CD4-positive, alpha-beta memory T cell (primary cell): ENCODE measurements at places on chromosomes 2 and 18. TPM values are rescaled to one million over a fixed set of nuclear protein-coding genes. Genes with fewer than 3 reads are reported as not detected.
A peak's percentile ranks its signal among the peaks of the same experiment; 100 is the strongest.

GRCh38 chr2:190255676-190256075 lies 64.0 kb downstream of the HIBCH start:
- H3K36me3 ChIP-seq: peaks cover 4% of the 10 kb centered on the region
- H3K27ac ChIP-seq: no peak overlapping the region
- DNase-seq: no peak
- no peaks in the 10 kb centered on the region for H3K27me3 ChIP-seq
- no peaks in the 10 kb centered on the region for H3K4me1 ChIP-seq

GRCh38 chr2:109609352-109610024 lies 4.3 kb downstream of the SEPTIN10 start:
- no peaks in the 10 kb centered on the region for H3K4me1 ChIP-seq
- no peaks in the 10 kb centered on the region for H3K36me3 ChIP-seq
- no peak for DNase-seq
- H3K27ac ChIP-seq: no peak overlapping the region

DNA sequence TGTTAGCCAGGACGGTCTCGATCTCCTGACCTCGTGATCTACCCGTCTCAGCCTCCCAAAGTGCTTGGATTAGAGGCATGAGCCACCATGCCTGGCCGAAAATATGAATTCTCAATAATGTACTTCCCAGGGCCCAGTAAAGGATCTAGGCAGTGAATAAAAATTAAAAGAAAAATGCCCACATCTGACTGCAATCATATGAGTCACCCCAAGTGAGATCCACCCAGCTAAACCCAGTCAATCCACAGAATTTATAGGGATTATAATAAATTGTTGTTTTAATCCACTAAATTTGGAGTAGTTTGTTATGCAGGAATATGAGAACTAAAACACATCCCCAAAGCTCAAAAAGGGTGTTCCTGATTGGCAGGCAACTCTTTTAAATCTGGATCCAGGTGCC lies 93.5 kb upstream of the STK39 start:
- H3K4me3 ChIP-seq: no peak overlapping the region
- no peak overlapping the region for H3K27ac ChIP-seq
- H3K27me3 ChIP-seq: no peaks in the 10 kb centered on the region
- no peak for DNase-seq
- peaks cover 4% of the 10 kb centered on the region for H3K4me1 ChIP-seq

Gene LRRC30
- not detected for total RNA-seq

GRCh38 chr2:158403237-158403636 lies 53.3 kb downstream of the CCDC148 start:
- no peak overlapping the region for H3K27ac ChIP-seq
- H3K4me1 ChIP-seq: no peaks in the 10 kb centered on the region
- H3K27me3 ChIP-seq: no peaks in the 10 kb centered on the region
- DNase-seq: no peak
- H3K4me3 ChIP-seq: no peak overlapping the region

GRCh38 chr2:88738271-88738670 lies 46.8 kb downstream of the RPIA start:
- H3K27ac ChIP-seq: no peak overlapping the region
- H3K4me3 ChIP-seq: no peak overlapping the region
- H3K4me1 ChIP-seq: no peaks in the 10 kb centered on the region
- peaks cover 21% of the 10 kb centered on the region for H3K36me3 ChIP-seq
- DNase-seq: no peak
- H3K27me3 ChIP-seq: no peaks in the 10 kb centered on the region

Gene SLC4A3
- not detected for total RNA-seq

DNA sequence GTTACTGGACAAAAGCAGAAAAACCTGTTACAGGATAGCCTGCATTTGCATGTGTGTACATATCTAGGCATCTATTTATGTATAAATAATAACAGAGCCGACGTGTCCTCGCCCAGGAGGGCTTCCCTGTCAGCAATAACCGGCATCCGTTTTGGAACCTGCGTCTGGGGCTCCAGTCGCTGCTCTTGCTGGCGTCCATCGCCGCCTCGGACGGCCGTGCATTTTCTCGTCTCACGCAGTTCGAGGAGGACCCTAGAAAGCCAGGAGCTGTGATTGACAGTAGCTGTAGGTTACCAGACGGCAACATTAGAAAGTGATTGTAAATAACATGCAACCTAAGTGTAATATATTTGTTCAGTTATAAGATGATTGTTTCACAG lies 132.6 kb downstream of the NFATC1 start:
- H3K4me1 ChIP-seq: peaks cover 20% of the 10 kb centered on the region
- DNase-seq: no peak
- H3K36me3 ChIP-seq: peaks cover 15% of the 10 kb centered on the region
- H3K4me3 ChIP-seq: no peak overlapping the region

DNA sequence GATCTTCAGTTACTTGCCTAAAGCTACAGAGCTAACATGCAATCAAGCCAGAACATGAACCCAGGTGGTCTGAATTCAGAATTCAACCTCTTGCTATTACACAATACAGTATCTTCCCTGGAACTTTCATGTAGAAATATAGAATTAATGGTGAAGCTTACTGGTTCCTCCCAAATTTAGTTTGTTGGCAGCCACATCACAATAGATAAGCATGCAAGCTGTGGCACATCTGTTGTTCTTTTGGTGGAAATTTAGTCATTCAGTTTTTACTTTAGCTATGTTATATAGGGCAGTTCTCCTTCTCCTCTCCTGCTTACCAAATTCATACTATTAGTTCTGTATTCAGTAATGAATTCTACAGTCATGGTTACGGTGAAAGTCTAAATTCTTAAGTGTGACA lies 101.0 kb upstream of the RNF152 start:
- H3K27me3 ChIP-seq: no peaks in the 10 kb centered on the region
- no peaks in the 10 kb centered on the region for H3K36me3 ChIP-seq
- DNase-seq: no peak
- H3K27ac ChIP-seq: no peak overlapping the region
- H3K4me1 ChIP-seq: no peaks in the 10 kb centered on the region
- no peak overlapping the region for H3K4me3 ChIP-seq

DNA sequence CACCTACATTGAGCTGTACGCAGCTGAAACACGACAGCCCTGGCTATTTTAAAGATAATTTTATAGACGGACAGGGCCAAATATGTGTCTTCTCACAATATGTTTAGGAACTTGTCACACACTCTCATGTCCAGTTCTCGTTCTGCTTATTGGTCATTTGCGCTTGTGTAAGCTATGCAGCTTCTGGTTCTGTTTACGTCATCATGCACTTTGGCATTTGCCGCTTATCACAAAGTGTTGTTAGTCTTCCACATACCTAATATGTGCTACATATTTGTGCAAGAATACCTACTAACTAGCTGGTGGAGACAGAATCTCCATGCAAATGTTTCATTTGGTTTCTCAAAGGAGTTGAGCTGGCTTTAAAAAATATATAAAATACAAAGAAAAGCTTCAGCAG lies 7.5 kb upstream of the ZNF516 start:
- no peaks in the 10 kb centered on the region for H3K36me3 ChIP-seq
- H3K27ac ChIP-seq: no peak overlapping the region
- no peaks in the 10 kb centered on the region for H3K27me3 ChIP-seq
- no peaks in the 10 kb centered on the region for H3K4me1 ChIP-seq
- H3K4me3 ChIP-seq: no peak overlapping the region

- no peak overlapping the region for H3K27ac ChIP-seq
- H3K4me3 ChIP-seq: no peak overlapping the region
- peaks cover 19% of the 10 kb centered on the region for H3K4me1 ChIP-seq
- H3K36me3 ChIP-seq: no peaks in the 10 kb centered on the region
- DNase-seq: peak; percentile 15
These were observed 30.2 kb upstream of the SSB start for GRCh38 chr2:169768262-169768995.

Gene NLRC4
- 0.11 TPM for total RNA-seq

GRCh38 chr2:191467113-191467512 lies 210.8 kb upstream of the NABP1 start:
- DNase-seq: no peak
- no peak overlapping the region for H3K4me3 ChIP-seq
- no peaks in the 10 kb centered on the region for H3K4me1 ChIP-seq
- H3K27ac ChIP-seq: no peak overlapping the region
- H3K36me3 ChIP-seq: no peaks in the 10 kb centered on the region

Gene KIAA2012
- not detected for total RNA-seq

Gene RND3
- total RNA-seq: not detected

DNA sequence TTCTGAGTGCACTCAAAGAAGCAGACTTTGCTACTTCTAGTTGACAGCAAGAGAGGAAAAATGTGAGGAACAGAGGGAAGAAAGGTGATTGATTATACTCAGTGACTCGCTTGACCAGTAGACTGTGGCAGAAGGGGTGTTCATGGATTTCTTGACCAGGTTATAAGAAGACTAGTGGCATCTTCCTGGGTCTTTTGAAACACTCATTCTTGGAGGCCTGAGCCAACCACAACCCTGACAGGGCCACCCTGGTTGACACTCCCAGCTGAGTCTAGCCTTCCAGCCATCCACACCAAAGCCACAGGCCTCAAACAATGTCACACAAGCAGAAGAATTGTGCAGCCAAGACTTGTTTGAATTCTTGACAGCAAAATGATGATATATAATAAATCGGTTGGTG lies 366.3 kb downstream of the SS18 start:
- no peaks in the 10 kb centered on the region for H3K36me3 ChIP-seq
- no peaks in the 10 kb centered on the region for H3K4me1 ChIP-seq
- no peak overlapping the region for H3K4me3 ChIP-seq
- H3K27ac ChIP-seq: no peak overlapping the region
- DNase-seq: no peak
- H3K27me3 ChIP-seq: no peaks in the 10 kb centered on the region

Gene MOCOS
- 0.12 TPM for total RNA-seq

GRCh38 chr2:231688719-231689118 lies 19.6 kb upstream of the PTMA start:
- H3K27ac ChIP-seq: no peak overlapping the region
- DNase-seq: no peak
- H3K27me3 ChIP-seq: no peaks in the 10 kb centered on the region
- H3K4me3 ChIP-seq: no peak overlapping the region

GRCh38 chr2:25620711-25621110 lies 52.7 kb downstream of the DTNB start:
- H3K27ac ChIP-seq: no peak overlapping the region
- peaks cover 1% of the 10 kb centered on the region for H3K36me3 ChIP-seq
- H3K4me3 ChIP-seq: no peak overlapping the region

Gene NT5DC4
- not detected for total RNA-seq

- no peaks in the 10 kb centered on the region for H3K27me3 ChIP-seq
- no peak for DNase-seq
- H3K4me1 ChIP-seq: no peaks in the 10 kb centered on the region
These were observed 94.3 kb downstream of the LIPG start for GRCh38 chr18:49656073-49656692.

- DNase-seq: no peak
- no peak overlapping the region for H3K4me3 ChIP-seq
- no peaks in the 10 kb centered on the region for H3K27me3 ChIP-seq
- no peaks in the 10 kb centered on the region for H3K4me1 ChIP-seq
These were observed 357.6 kb downstream of the SLC4A3 start for GRCh38 chr2:219985017-219985416.

DNA sequence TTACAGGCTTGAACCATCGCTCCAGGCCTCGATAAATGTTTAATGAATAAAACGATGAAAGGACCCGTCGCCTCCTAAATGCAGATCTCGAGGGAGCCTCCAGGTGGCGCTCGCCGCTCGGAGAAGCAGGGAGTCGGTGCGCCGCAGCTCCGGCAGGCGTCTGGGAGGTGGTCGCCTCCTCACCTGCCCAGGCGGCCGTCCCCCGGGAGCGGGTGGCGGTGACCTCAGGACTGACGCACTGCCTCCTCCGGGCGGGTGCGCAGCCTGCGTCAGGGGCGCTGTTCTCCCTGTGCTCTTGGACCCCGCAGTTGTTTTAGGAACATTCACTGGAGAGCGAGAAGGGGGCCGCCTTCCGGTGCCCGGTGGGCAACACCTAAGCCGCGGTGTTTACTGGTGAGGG lies 38.6 kb upstream of the POLE4 start:
- no peak overlapping the region for H3K27ac ChIP-seq
- H3K4me1 ChIP-seq: no peaks in the 10 kb centered on the region
- peak; percentile 63 for DNase-seq
- H3K27me3 ChIP-seq: no peaks in the 10 kb centered on the region

- DNase-seq: no peak
- H3K27ac ChIP-seq: no peak overlapping the region
- no peaks in the 10 kb centered on the region for H3K27me3 ChIP-seq
- no peaks in the 10 kb centered on the region for H3K36me3 ChIP-seq
- no peak overlapping the region for H3K4me3 ChIP-seq
- H3K4me1 ChIP-seq: no peaks in the 10 kb centered on the region
These were observed 37.4 kb downstream of the LYPD6B start for GRCh38 chr2:149075853-149076252.

- no peaks in the 10 kb centered on the region for H3K4me1 ChIP-seq
- no peak for DNase-seq
- no peak overlapping the region for H3K27ac ChIP-seq
- no peaks in the 10 kb centered on the region for H3K36me3 ChIP-seq
These were observed 62.0 kb upstream of the SLC35F5 start for GRCh38 chr2:113818382-113818951.

Gene CEBPZOS
- 39.6 TPM for total RNA-seq

GRCh38 chr2:181183878-181184542 lies 203.6 kb downstream of the UBE2E3 start:
- DNase-seq: no peak
- H3K4me1 ChIP-seq: peaks cover 12% of the 10 kb centered on the region
- H3K27ac ChIP-seq: no peak overlapping the region
- no peak overlapping the region for H3K4me3 ChIP-seq

DNA sequence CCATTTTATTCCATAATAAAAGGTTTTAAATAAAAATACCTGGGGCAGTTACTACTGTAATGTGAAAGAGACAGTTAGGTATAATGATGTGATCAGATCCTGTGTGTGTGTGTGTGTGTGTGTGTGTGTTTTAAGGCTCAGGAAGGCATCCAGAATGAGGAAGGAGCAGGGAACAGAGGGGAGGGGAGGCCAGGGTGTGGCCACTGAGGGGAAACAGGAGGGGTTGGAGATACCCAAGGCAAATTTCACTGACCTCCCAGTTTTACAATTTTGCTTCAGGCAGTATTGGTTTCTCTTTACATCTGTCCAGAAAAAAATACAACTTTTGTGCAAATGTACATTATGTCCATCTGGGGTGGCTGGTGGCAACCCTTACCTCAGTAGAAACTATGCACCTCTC lies 163.5 kb upstream of the FBXO11 start:
- no peaks in the 10 kb centered on the region for H3K36me3 ChIP-seq
- no peak for DNase-seq
- no peak overlapping the region for H3K27ac ChIP-seq
- H3K4me1 ChIP-seq: no peaks in the 10 kb centered on the region
- H3K4me3 ChIP-seq: no peak overlapping the region

Gene IL36G
- total RNA-seq: not detected

Gene LGALSL
- 0.29 TPM for total RNA-seq

Gene TBR1
- not detected for total RNA-seq
